Skeletal muscle cell (primary cell): ENCODE measurements at places on chromosomes 1 and 21.
A peak's percentile ranks its signal among the peaks of the same experiment; 100 is the strongest.

- DNase-seq = no peak
Observed at GRCh38 chr1:110320168-110320518, 19.0 kb upstream of the RBM15 start.

DNA sequence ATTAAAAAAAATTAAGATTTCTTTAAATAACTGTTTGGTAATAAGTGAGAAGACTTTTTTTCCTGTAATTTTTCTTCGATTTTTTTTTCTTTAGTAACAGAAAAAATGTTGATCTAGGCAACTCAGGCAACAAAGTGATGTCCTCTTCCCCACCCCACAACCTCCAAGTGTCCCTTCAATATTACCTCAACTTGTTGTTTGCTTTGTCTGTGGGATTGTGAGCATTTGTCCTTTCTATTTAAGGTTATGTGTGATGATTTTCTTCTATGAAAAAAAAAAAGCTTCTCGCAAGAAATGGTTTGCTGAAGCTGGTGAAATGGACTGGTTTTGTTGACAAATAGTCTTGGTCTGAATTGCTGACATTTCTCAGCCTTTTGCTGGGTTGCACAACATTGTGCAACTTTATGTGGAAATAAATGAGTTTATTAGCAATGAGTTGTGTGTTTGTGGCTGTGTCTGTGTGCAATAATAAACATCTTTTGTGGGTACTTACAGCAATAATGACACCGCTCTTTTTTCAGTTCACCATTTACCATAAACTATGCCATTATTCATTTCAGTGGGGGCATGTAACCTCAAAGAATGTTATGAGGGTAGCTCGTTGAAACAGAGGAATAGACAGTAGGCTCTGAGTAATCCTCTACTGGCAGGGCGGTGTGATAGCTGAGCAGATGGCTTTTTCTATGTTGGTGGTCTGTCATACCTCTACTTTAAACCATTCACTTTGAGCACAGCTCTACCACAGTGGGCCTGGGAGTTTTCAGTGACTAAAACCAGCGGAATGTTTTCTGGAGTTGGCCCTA, 218.4 kb downstream of the HLX start:
- peak; percentile 96 for DNase-seq

DNA sequence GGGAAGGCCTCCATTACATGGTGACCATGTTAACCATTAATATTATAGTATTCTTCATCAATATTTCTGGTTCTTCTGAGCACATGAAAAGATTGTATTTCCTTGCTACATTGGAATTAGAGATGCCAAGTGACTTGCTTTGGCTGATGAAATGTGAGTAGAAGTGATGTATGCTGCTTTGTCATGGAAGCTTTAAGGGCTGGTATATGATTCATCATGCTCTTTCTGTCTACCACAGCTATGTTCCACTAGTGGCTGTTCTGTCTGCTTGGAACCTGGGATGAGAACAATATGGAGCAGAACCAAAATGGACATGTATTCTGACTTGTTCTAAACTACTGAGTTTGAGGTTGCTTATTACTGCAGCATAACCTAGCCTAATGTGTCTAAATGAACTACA, 163.3 kb downstream of the TM2D1 start:
- peak; percentile 60 for DNase-seq

DNA sequence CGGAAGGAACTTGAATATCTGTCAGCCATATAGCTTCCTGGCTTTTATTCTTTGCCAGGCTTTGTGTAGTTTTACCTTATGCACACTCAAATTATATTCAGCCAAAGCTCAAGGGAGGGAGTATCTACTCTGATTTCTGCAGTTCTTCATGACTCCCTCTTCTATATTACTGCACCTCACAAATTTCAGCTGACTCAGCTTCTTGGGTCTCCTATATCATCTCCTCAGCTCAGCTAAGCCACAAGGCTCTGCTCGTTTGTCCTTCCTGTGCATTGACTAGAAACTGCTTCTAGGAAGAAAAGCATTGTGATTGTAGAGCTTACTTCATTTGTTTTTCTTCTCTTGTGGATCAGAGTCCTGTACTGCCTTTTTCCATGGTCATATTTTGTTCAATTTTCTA, 37.4 kb downstream of the BTBD8 start:
- DNase-seq = no peak

DNA sequence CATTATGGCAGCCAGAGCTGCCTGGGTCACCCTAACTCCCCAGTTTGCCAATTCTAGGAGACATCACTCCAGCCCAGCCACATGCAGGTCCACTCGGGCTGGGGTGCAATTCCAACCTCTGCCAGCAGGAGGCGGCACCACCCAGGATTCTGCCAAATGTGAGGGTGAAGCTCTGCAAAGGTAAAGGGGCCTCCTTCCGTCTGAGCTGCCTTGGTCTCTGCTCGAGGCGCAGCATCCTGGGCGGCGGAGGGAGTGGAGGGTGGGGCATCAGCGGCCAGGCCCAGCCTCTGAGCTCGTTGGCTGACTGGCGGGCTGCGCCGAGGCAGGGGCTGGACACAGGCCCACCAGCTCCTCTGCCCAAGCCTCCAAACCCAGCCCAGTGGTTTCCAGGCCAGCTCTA, 63.8 kb downstream of the ARHGEF16 start:
- no peak for DNase-seq

GRCh38 chr1:91054780-91055481, 33.1 kb upstream of the ZNF644 start:
- DNase-seq = no peak

GRCh38 chr1:201793306-201793925, 35.5 kb upstream of the IPO9 start:
- DNase-seq = no peak

DNA sequence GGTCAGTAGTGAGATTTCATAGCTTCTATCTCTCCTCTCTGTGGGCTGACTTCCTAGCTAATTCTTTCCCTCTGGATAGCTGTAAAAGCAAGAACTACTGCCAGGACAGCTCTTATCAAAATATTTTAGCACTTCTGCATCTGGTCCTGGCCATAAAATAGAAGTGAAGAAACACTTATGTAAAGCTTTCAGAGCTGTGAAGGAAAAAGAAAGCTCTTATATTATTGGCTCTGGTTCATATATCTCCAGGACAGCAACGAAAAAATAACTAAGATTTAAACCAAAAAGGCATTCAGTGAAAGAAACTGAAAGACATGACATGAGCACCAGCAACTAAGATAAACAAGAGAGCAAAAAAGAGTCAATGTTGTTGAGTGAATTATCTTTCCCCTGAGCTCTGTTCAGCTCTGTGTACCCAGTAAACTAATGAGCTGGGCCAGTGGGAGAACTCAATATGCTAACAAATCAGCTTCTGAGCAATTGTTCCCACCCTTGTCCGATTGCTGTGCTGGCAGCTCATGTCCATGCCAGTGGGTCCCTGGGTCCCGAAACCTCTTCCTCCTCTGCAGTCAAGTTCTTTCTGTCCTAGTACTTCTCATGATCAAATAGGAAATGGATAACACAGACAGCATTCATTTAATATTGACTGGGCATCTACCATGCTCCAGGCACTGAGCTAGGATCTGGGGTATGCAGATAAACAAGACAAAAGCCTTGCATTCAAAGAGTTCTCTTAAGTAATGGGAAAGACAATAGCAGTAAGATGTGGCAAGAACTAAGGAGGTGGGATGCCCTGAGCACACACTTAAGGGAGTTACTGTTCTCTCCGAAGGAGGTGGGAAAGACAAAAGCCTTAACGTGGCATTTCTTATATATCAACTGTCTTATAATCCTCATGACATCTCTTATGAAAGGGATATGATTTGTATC, 45.3 kb upstream of the MAN1A2 start:
- DNase-seq = no peak

GRCh38 chr1:25135909-25136308, 96.4 kb downstream of the SYF2 start:
- DNase-seq = no peak

GRCh38 chr21:44870748-44871495, 2.6 kb downstream of the PTTG1IP start:
- DNase-seq = no peak

- no peak for DNase-seq
Observed at GRCh38 chr1:85258536-85259117, 835 bp downstream of the C1orf52 start.

GRCh38 chr1:19372136-19372514, 60.0 kb downstream of the SLC66A1 start:
- DNase-seq = no peak

DNA sequence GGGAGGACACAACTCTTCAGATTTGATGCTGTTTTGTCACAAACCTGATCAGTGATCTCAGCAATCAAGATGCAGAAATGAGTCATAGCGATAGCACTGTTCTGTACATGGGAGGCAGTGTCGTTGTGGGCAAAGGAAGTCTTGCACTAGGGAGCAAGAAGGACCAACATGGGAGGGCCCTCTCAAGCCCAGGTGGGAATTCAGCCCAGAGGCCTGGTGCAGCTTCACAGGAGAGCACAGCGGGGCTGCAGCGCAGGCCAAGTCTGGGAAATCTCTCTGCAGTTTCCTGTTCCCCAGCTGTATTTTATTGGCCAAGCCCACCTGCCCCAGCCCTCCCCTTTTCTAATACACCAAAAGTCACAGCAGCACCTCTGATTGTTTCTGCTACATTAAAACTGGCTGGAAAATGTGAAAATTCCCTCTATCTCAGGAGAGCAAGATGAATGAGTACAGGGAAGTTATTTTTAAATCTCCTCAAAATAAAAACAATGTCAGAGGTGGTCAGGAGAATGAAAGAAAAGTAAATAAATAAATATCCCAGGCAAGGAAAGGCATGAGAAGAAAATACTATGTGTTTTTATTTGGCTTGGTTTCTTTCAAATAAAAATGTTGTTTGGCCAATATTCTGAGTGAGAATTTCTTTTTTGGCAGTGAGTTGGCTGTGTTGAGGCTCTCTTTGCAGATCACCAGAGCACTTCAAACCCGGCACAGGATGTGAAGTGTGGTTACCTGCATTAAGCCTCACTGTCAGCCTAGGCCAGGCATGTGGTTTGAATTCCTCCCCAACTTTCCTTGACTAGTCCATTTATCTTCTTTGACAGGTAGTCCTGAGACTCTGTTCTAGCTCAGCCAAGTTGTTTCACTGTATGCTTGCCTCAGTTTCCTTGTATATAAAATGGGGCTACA, 422.1 kb downstream of the PLPP3 start:
- DNase-seq = no peak

GRCh38 chr1:3128431-3129132, 59.6 kb downstream of the PRDM16 start:
- DNase-seq = no peak

GRCh38 chr1:118204105-118204504, 19.1 kb upstream of the SPAG17 start:
- no peak for DNase-seq

GRCh38 chr1:223077247-223077833, 65.7 kb downstream of the TLR5 start:
- no peak for DNase-seq

GRCh38 chr21:45874716-45875415, 106.7 kb upstream of the COL6A1 start:
- DNase-seq = peak; percentile 98

DNA sequence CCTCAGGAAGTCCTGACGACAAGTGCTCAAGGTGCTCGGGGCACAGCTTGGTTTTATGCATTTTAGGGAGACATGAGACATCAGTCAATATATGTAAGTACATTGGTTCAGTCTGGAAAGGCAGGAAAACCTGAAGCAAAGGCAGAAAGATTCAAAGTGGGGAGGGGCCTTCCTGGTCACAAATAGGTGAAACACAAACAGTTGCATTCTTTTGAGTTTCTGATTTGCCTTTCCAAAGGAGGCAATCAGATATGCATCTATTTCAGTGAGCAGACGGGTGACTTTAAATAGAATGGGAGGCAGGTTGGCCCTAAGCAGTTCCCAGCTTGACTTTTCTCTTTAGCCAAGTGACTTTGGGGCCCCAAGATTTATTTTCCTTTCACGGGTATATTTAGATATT, 8.9 kb upstream of the RNF187 start:
- DNase-seq = no peak

GRCh38 chr1:1237874-1238701, 6.1 kb downstream of the B3GALT6 start:
- no peak for DNase-seq

GRCh38 chr1:26471498-26472319, 531 bp upstream of the HMGN2 start:
- DNase-seq = peak; percentile 43

- no peak for DNase-seq
Observed at GRCh38 chr1:110214454-110215404, 4.6 kb downstream of the KCNC4 start.

GRCh38 chr1:98344731-98345130, 316.8 kb upstream of the SNX7 start:
- no peak for DNase-seq

DNA sequence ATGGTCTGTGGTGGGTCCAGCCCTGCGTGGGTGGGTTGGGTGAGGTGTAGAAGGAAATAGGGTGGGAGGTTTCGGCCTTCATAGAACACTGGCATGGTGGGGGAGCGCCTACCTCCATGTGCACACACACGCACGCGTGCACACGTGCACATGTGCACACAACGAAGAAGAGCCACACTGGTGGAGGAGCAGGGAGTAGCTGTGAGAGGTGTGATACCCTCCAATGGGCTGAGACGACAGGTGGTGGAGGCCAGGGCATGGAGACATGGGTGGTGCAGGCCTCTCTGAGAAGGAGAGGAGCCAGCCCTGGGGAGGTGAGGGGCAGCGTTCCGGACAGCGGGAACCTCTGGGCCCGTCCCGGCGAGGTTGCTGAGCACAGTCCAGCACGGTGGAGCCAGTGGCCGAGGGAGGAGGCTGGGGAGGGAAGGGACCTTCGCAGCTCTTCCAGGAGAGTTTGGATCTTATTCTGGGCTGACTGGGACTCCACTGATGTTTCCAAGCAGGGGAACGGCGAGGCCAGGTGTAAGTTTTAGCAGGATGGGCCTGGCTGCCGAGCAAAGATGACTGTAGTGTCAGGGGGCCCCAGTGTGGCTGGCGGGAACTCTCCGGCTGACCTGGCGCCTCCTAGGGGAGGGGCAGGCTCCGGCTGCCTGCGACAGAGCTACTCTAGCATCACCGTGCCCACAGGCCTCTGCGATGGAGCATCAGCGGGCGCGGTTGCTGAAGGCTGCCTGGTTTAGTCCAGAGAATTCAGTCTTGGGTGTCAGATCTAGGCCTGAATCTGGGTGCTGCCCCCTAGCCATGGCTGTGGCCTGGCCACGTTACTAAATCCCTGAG, 107.2 kb downstream of the ARHGEF10L start:
- no peak for DNase-seq
